ENCODE measurements at places on chromosomes 12 and 14.
A peak's percentile ranks its signal among the peaks of the same experiment; 100 is the strongest.

GRCh38 chr12:78473136-78473535, 391.4 kb upstream of the SYT1 start:
- DNase-seq: no peak

DNA sequence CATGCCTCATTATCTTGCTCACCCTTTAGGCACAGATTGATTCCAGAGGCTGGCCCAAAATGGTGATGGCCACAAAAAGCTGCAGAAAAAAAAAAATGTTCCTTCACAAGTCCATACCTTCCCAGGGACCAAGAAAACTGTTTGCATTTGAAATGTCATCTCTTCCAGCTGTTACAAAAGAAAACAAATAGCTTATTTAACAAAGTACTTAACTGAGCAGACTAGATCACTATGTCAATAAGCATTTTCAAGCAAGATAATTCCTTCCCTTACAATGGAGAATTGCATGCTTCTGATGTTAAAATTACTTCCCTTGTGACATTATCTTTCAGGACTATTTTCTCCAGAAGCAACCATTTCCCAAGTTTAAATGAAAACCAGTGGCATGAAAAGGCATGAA, 377.9 kb upstream of the KITLG start:
- DNase-seq: no peak

DNA sequence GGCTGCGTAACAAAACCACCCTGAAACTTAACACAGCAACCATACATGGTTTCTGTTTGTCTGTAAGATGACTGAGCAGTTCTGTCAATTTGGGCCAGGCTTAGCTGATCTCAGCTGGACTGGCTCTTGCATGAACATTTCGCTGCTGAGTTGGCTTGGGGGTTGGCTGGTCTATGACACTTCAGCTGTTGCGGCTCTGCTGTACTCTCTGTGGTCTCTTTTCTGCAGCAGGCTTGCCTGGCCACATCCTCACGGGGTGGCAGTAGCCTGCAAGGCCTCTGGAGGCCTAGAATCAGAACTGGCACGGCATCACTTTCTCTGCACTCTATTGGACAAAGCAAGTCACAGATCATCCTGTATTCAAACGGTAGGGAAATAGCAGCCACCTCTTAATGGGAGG, 216.2 kb downstream of the BCL11B start:
- DNase-seq: peak; percentile 72

DNA sequence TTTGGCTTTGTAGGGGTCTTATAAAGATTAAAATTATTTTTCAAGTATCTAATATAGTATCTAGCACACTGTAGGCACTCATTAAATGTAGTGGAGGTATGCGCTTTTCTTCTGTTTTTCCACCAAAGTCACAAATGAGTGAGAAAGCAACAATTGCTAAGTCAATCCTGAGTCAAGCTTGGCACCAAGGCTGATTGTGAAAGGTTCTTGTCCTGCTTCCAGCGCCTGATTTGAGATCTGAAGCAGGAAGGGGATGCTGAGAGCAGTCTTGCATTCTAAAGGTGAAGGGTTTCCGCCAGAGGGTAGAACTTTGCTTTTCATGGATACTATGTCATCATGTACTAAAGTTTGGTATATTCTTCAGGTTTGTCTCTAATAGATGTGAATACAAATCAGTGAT, 64.9 kb upstream of the DAAM1 start:
- no peak for DNase-seq

GRCh38 chr12:1947081-1947480, 28.6 kb upstream of the CACNA2D4 start:
- no peak for DNase-seq

DNA sequence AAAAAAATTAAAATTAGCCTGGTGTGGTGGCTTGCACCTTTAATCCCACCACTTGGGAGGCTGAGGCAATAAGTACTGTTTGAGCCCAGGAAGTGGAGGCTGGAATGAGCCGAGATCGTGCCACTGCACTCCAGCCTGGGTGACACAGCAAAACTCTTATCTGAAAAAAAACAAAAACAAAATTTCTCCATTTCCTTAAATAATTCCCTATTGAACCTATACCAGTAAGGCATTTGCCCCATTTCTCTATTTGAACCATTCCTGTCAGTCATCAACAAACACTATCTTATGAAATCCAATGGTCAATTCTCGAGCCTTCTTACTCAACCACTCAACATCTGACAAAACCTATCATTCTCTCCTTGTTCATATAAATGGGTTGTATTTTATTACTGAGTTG, 14.7 kb downstream of the SLC2A14 start:
- DNase-seq: peak; percentile 39

- no peak for DNase-seq
Observed at GRCh38 chr12:43921666-43922337, 85.9 kb downstream of the TMEM117 start.

GRCh38 chr12:5204831-5205230, 161.2 kb downstream of the KCNA5 start:
- DNase-seq: no peak

- no peak for DNase-seq
Observed at GRCh38 chr14:79407572-79407971, 803.7 kb downstream of the DIO2 start.
